Calu3 (cell line): ENCODE measurements at places on chromosomes 4 and X. TPM values are rescaled to one million over a fixed set of nuclear protein-coding genes. Genes with fewer than 3 reads are reported as not detected.

GRCh38 chr4:66187175-66187720 lies 517.0 kb upstream of the EPHA5 start:
- no peak overlapping the region for H3K27ac ChIP-seq
- H3K4me3 ChIP-seq: no peak overlapping the region
- H3K36me3 ChIP-seq: no peaks in the 10 kb centered on the region
- no peak for DNase-seq
- no peaks in the 10 kb centered on the region for H3K4me1 ChIP-seq

GRCh38 chr4:41022116-41022515 lies 192.2 kb downstream of the APBB2 start:
- H3K4me3 ChIP-seq: no peak overlapping the region
- no peaks in the 10 kb centered on the region for H3K4me1 ChIP-seq
- DNase-seq: no peak
- H3K27ac ChIP-seq: no peak overlapping the region

- H3K4me1 ChIP-seq: no peaks in the 10 kb centered on the region
- H3K36me3 ChIP-seq: no peaks in the 10 kb centered on the region
- no peak for DNase-seq
- no peak overlapping the region for H3K4me3 ChIP-seq
- peaks cover 49% of the 10 kb centered on the region for H3K27me3 ChIP-seq
- H3K27ac ChIP-seq: no peak overlapping the region
Measured at GRCh38 chr4:8606476-8606875, 13.9 kb downstream of the CPZ start.

- no peaks in the 10 kb centered on the region for H3K4me1 ChIP-seq
- H3K4me3 ChIP-seq: no peak overlapping the region
- no peak for DNase-seq
- peaks cover under 1% of the 10 kb centered on the region for H3K27me3 ChIP-seq
- H3K36me3 ChIP-seq: no peaks in the 10 kb centered on the region
Measured at GRCh38 chrX:150234126-150234525, 129.0 kb upstream of the MAMLD1 start.

The DGAT2L6 gene
- total RNA-seq: not detected in 2 replicates

The ARHGAP4 gene
- 2.6 and 3.8 TPM in 2 replicates for total RNA-seq

The TNIP3 gene
- not detected in 2 replicates for total RNA-seq
